ENCODE measurements at places on chromosomes 1 and 21.
A peak's percentile ranks its signal among the peaks of the same experiment; 100 is the strongest.

DNA sequence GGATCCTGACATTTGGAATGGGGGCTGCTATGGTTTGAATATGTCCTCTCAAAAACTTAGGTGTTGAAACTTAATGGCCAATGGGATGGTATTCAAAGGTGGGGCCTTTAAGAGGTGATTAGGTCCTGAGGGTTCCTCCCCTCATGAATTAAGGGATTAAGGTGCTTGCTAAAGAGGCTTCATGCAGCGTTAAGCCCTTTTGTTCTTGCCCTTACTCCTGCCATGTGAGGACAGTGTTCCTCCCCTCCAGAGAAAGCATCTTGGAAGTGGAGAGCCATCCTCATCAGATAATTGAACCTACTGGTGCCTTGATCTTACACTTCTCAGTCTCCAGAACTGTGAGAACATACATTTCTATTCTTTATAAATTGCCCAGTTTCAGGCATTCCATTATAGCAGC is 146.6 kb downstream of the KCNJ6 start:
- DNase-seq = no peak

DNA sequence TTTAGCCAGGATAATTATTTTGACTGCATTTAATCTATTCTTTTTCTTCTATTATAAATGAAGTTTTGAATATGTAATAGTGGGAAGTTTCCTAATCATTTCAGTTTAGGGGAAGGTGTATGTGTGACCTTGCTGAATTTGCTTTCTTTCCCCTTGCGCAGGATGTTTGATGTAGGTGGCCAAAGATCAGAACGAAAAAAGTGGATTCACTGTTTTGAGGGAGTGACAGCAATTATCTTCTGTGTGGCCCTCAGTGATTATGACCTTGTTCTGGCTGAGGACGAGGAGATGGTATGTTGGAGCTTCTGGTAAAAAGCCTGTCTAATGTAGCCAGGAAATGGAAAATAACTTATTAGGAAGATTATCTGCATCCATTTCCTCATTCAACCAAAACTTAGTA is 33.4 kb downstream of the GNAT2 start:
- no peak for DNase-seq

- peak; percentile 37 for DNase-seq
These were observed 36.0 kb upstream of the SLC19A1 start for GRCh38 chr21:45578176-45578801.

DNA sequence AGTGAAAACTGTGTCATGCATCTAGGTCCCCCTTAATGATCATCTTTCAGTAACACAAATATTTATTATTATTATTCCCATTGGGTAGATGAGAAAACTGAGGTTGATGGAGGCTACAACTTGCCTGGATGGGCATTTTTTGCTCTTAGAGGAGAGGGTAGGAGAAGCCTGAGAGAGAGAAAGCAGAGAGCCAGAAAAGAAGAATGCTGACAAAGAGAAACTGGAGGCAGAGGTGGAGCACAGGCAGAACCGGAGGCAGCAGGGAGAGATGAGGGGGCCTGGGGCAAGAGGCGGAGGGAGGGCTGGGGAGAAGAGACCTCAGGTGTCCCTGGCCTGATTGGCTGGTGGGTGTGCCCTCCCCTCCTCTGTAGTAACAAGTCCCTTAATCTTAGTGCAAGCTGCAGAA is 4.1 kb downstream of the BLACAT1 start:
- DNase-seq = no peak

GRCh38 chr21:29175408-29176134 is 45.1 kb downstream of the MAP3K7CL start:
- no peak for DNase-seq

- no peak for DNase-seq
These were observed 223.2 kb downstream of the SMYD3 start for GRCh38 chr1:246283771-246284410.

DNA sequence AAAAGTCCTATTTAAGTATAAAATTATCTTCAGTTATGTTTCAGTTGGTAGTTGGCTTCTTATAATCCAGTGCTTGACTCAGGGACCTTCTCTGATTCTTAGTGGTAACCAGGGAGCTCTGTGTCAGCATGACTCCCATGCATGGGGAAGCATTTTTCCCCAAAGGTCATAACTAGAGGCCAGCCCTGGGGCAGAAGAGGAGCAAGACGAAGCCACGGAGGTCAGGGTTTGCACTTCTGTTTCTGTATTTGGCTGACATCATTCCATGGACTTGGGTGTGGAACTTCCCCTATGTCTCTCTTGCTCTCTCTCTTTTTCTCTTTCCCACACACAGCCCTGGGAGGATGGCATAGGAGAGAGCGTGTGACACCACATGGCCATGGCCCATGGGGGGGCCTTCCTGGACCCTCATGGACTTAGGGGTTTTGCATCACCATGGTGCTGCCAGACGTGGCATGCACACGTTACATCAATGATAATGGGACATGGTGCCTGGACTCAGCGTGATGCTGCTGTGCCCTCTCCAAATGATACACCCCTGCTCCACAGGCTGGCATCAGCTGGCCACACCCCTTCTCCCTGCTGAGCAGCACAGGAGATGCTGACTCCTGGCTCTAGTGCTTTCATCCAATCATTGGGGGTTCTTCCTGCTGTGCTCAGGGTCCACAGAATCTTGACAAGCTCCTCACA is 260.5 kb downstream of the KCNJ6 start:
- DNase-seq = no peak

DNA sequence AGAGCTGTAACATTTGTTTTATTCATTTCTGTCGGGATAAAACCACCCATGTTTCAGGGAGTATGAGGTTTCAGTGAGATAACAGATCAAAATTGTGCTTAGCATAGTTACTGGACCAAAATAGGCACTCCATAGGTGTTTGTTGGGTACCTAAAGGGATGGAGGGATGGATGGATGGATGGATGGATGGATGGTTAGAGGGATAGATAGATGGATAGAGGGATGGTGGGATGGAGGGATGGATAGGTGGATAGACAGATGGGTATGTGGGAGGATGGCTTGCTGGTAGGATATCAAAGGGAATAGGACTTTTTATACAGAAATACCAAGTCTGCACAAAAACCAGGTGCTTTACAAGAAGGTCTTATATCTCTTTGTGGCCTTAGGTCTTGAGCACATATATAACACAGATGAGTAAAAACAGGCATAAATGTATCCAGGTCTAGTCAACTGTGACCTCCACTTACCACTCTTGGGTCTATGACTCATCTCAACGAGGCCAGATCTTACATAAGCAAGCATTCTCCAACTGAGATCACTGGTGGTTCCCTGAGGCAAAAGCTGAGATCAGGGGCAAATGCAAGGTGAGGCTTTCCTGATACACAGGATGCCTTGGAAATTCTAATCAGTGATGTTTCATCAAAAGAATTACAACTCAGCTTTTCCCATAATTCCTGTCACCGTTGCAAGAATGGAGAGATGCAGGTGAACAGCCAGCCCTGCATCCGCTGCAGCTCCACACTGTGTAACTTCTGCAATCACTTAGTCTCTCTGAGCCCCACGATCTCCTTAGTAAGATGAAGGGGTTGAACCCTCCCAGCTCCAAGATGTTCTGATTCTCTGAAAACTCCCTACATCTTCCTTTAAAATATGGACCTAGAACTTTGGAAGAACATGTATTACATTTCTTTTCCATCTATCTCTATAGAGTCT is 32.0 kb downstream of the PTAFR start:
- no peak for DNase-seq

DNA sequence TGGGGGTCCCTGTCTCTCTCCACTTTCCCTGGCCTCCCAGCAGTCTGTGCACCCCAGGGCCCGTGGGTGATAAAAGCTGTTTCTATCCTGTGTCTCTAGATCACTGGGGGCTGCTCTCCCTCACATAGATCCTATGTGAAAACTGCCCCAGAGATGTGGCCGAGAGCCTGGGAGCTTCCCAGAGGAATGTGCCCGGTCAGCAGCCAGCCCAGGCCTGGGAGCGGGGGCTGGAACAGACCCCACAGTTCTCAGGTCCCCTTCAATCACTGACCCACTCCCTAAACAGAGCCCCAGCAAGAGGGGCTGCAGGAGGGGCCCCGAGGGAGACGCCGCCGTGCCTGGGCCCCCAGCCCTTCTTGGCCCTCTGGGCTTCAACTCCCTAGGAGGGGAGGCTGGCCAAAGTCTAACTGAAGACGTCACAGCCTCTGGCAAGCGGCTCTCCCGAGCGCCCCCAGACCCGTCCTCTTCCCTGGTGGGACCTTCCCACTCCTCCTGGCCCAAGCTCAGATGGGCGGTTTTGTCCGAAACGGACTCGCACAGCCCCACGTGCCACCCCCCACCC is 403 bp downstream of the MXRA8 start:
- no peak for DNase-seq

DNA sequence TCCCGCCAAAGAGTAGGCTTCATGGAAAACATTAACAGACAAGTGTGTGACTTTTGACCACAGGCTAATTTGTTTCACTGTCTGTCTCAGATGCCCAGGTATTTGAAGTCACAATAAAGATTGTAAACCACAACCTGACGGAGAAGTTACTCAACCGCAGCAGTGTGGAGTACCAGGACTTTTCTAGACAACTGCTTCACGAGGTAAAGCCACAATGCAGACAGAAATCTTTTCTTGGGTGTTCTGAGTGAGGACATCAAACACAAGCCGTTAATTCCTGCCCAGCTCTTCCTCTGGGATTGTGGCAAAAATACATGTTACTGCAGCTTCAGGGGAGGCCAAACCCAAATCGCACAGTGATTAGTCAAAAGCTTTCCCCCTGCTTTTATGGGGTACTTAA is 31.0 kb downstream of the UMODL1 start:
- no peak for DNase-seq

- DNase-seq = peak; percentile 83
These were observed 35.9 kb upstream of the CTTNBP2NL start for GRCh38 chr1:112359961-112360767.

- DNase-seq = no peak
These were observed 126.6 kb upstream of the AJAP1 start for GRCh38 chr1:4527819-4528218.

DNA sequence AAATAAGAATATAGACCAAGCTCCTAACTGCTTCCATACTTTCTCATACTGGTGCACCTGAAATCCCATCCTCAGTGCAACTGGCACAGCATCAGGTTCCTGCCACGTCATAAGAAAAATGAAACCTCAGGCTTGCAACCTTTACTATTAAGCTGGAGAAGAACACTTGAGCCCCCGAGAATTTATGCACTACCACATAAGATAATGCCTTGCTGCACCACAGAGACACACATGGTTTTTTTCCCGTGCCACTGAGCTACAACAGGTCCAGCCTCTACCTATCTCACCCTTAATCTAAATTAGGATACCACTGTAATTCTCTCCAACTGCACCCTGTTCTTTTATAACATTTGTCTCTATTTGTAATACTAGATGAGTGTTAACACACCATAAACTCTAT is 174.5 kb downstream of the DENND1B start:
- no peak for DNase-seq

DNA sequence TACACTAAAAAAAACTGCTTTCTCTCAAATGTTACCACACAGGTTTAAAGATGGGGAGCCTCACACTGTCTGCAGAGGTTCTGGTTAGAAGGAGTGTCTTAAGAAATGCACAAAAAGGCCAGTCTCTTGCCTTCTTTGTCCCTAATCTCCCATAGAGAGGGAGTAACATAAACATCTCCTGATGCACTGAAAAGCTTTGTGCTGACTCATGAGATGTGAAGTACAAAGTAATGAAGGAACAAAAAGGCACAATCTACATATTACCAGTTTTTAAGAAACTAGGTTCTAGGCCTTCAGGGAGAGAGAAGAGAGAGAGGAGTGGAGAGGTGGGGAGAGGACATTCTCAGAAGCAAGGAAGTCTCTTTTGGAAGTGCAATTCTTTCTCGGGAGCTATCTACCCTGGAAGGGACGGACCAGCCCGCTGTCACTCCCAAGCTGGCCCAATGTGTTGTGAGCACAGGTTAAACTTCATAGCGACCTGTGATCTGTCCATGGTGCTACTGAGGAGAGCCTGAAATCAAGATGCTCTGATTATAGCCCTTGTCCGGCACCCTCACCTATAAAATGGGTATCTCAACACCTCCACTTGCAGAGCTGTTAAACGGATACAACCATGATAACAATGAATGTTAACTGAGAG is 458.1 kb downstream of the DISC1 start:
- DNase-seq = no peak

DNA sequence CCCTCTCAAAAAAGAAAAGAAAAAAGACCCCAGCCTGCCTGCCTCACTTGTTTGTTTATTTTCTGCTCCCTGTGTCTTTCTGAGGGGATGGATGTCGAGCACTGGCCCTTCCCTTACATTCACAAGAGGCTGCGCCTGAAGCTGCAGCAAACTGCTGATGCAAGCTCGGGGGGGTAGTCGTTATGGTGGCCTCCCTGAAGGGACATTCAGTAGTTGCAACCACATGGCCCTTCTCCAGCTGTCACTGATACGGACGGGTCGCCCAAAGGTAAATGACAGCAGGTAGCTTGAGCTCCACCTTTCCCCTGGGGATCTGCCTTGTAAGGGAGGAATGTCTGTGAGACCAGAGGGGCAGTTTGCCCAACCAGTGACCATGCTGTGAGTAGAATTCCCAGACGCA is 17.7 kb downstream of the PLEKHM2 start:
- no peak for DNase-seq

GRCh38 chr1:114315631-114316030 is 162.0 kb upstream of the SYT6 start:
- no peak for DNase-seq

DNA sequence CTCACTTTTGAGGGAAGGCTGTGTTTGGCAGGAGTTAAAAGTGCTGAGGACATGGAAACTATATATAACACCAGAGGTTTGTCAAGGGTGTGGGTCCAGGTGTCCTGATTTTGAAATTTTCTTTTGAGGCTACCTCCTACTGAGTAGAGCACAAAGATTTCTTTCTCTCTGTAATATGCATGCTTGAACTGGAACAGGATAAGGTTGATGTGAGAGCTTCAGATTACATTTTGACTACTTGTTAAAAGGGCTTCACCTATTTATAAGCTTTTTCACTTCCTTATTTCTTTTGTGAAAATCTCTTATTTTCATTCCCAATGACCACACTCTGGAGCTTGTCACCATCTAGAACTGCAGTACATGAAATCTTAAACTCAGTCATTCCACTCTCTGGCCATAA is 59.8 kb upstream of the PLA2G4A start:
- DNase-seq = no peak

- no peak for DNase-seq
These were observed 409.9 kb upstream of the C1orf87 start for GRCh38 chr1:60483509-60483908.

Measured in ascending aorta (tissue), 2 donors.